Activated CD4-positive, alpha-beta T cell treated with anti-CD3 and anti-CD28 coated beads, Interleukin-2, amount 10 ng/mL, durations not matched to agents 7 days and 5 days (primary cell): ENCODE measurements at places on chromosomes 13 and 19. TPM values are rescaled to one million over a fixed set of nuclear protein-coding genes. Genes with fewer than 3 reads are reported as not detected.

GRCh38 chr19:3478409-3479176, 1.7 kb downstream of the SMIM24 start:
- DNase-seq: peak; percentile 30

Gene KIR3DL1
- not detected for total RNA-seq

Gene RAB3A
- 5.2 TPM for total RNA-seq

DNA sequence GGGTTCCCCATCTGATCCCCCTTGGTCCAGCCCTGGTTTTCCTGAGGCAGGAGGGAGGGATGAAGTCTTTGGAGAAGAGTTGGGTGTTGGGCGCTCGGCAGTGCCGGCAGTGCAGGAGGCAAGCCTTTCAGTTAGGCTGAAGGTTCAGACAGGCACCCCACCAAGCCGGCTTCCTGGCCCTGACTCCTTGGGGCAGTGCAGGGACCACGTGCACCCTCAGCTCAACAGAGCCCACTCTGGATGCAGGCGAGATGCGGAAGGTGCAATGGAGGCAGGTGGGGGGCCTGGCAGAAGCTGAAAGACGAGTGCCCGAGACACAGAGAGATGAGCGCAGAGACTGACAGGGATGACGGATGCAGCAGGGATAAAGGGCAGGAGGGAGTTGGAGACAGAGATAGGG, 11.1 kb downstream of the MAMSTR start:
- DNase-seq: no peak

Gene FPR3
- not detected for total RNA-seq

Gene PSPN
- 2.4 TPM for total RNA-seq

GRCh38 chr19:4089400-4089908, 22.8 kb upstream of the ZBTB7A start:
- peak; percentile 73 for DNase-seq

Gene COL4A2
- not detected for total RNA-seq

DNA sequence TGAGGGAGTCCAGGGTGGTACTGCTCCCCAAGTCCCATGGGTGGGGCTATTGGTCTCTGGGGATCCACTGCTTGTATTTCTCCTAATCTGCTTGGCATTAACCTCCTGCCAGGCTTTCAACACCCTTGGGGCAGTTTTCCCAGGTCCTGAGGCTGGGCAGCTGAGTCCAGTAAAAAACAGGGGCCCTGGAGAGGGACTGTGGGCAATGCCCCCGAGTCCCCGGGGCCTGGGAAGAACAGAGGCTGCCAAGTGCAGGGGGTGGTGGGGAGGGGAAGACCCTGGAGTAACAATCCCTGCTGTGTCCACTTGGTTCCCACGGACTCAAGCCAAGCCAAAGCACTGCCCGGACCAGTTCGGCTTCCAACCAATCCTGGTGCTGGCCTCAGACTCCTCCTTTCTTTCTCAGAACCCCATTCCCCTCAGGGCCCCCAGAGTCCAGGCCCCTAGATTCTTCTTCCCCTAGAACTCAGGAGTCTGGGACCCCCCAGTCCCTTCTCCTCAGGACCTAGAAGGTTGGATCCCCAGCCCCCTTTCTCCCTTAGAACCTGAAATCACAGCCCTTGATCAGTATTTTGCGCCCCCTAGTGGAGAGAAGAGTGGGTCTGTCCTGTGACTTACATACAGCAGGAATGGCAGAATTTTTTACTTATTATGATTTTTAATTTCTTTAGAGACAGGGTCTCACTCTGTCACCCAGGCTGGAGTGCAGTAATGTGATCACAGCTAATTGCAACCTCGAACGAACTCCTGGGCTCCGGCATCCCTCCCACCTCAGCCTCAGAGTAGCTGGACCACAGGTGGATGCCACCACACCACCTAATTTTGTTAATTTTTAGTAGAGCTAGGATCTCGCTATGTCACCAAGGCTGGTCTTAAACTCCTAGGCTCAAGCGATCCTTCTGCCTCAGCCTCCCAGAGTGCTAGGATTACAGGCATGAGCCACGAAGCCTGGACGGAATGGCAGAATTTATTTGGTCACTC, 3.7 kb upstream of the CLPTM1 start:
- DNase-seq: peak; percentile 84

Gene EIF3K
- 318 TPM for total RNA-seq
